ENCODE measurements at places on chromosomes 5 and 9.

GRCh38 chr9:12846035-12846434 is 71.2 kb downstream of the LURAP1L start:
- no peak for DNase-seq

DNA sequence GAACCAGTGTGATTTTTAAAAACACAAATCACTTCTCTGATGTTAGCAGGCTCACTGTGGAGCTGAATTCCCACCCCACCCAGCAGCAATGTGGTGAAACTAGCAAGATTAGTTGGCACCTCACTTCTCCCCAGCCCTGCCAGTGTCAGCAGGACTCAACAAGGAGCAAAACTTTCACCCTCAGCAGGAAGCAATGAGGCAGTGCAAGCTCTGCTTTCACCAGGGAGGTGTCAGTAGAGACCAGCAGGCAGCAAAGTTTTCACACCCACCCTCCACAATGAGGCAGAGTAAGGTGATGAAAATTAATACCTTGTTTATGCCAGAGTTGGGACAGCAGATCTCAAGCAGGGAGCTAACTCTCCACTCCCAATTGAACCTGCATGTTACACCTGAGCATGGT is 565.0 kb downstream of the CETN3 start:
- no peak for DNase-seq

- no peak for DNase-seq
These were observed 14.1 kb downstream of the KCNT1 start for GRCh38 chr9:135716045-135716444.

DNA sequence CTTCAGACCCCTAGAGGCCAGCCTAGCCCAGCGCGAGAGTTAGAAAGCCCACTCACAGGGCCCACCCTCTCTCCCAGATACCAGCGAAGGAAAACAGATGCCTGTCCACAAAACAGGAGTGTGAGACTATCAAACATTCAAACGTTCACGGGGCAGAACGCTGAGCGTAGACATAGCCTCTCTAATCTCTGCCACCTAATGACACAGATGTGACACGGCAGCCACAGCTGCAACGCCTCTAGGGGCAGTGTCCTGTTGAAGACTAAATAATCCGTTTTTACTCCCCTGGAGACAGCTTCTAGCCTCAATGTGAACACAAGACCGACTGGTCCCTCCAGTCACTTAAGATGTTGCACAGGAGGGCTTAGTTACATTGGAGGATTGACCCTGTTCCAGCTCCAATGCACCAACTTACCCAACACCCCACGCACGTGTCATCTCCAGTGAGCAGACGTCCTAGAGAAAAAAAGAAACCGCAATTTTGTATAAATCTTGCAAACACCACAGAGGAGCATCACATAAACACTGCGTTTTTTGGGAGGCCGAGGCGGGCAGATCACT is 14.3 kb downstream of the DIPK1B start:
- peak; percentile 32 for DNase-seq

- DNase-seq: no peak
These were observed 160.8 kb downstream of the DNAH5 start for GRCh38 chr5:13783726-13784125.

- DNase-seq: no peak
These were observed 3.5 kb upstream of the RNF145 start for GRCh38 chr5:159212657-159213462.

- no peak for DNase-seq
These were observed 85.3 kb upstream of the SARDH start for GRCh38 chr9:133823189-133824105.

GRCh38 chr5:78004559-78004958 is 228.4 kb upstream of the TBCA start:
- no peak for DNase-seq

DNA sequence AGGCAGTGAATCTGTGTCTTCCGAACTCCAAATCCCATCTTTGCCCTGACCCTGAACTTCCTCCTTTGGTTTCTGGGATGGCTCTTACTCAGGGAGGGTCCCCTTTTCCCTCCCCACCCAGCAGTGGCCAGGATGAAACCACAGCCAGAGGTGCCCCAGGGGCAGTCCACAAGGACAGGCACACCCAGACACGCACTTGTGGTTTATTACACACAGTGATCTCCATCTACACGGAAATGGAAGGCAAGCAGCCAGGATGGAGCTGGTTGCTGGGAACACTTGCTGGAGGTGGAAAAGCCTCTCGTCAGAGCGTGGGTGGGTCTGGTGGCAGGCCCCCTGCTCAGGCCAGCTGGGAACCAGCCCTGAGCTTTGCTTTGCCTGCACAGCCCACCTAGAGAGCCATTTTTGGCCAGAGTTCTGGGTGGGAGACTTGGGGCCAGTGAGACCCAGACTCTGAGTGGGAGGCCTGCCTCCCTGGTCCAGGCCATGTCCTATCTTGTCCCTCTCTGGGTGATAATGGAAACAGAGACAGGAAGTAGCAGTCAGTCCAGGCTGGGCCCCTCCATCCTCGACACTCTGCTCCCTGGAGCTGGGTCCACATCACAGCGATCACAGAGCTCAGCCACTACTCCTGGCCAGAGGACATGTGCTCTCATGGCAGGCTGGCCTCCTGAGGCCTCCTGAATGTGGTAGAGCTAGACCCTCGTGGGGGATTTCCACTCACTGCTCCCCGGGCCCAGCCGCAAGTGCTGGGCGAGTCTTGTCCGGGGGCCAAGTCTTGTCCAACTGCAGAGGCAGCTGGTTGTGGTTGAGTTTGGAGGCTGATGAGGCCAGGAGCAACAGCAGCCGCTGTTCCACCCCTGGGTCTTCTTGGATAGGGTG is 5.1 kb upstream of the PHYKPL start:
- no peak for DNase-seq

- no peak for DNase-seq
These were observed 20.0 kb upstream of the SCGB3A1 start for GRCh38 chr5:180611140-180611850.

DNA sequence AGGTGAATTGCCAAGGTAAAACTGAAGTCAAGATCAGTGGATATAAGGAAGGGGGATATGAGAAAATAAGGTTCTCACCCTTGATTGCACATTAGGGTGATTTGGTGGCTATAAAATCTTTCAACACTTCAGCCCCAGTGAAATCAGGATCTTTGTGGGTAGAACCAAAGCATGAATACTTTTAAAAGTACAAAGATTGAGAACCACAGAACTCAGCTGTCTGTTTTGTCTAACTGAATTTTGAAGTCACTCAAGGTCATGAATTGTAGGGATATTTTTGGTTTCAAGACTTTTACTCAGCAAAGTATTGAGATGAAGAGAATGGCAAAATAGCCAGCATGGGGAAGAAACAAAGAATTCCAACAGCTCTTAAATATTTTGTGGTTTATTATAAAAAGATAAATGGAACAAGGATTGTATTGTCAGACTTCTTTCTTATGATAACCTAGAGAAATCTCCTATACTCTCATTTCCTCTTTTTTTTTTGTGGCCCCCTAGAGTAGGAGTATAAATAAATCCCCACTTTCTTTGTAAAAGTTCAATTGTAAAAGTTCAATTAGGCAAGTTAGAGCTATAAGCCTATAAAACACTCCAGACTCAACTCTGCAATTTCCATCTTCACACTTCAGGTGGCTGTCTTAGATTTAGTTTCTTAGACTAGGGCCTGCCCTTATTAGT is 272.9 kb downstream of the PDE4D start:
- DNase-seq: no peak

DNA sequence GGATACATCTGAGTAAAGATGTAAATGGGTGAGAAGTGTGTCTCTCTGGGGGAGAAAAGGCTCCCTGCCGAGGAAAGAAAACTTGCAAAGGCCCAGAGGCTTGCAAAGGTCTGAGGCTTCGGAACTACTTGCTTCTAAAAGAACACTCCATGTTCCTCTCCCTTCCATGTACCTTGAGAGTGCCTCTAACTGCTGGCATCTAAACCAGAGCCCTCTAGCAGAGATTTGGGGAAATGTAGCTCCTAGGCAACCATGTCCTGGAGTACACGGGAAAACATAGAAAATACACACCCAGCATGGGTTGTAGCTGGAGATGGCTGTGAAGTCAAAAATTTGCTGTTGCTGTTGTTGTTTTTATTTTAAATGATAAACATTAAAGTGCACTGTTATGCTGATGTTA is 151.6 kb downstream of the SYK start:
- DNase-seq: no peak

GRCh38 chr5:133707629-133708028 is 95.3 kb upstream of the FSTL4 start:
- DNase-seq: no peak

- no peak for DNase-seq
These were observed 607.2 kb downstream of the EFNA5 start for GRCh38 chr5:107063511-107063910.

GRCh38 chr9:91075279-91075678 is 273.7 kb downstream of the SYK start:
- no peak for DNase-seq

DNA sequence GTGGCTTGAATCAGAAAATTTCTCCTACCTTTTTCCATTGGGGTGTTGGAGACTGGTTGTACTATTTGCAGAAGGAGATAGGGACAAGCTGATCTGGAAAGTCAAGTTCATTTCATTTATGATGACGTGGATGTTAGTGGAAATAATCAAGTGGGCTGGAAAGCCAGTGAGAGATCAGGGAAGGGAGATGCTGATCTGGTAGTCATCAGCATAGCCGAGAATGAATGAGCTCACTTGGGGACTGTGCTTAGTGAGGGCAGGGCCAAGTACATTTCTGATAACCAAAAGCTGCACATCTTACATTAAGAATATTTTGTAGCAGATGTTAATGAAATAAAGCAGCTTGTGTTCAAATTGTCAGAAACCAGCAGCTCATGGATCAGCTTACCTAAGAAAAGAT is 12.1 kb downstream of the MAN2A1 start:
- no peak for DNase-seq

GRCh38 chr5:44332285-44332971 is 56.8 kb downstream of the FGF10 start:
- no peak for DNase-seq

DNA sequence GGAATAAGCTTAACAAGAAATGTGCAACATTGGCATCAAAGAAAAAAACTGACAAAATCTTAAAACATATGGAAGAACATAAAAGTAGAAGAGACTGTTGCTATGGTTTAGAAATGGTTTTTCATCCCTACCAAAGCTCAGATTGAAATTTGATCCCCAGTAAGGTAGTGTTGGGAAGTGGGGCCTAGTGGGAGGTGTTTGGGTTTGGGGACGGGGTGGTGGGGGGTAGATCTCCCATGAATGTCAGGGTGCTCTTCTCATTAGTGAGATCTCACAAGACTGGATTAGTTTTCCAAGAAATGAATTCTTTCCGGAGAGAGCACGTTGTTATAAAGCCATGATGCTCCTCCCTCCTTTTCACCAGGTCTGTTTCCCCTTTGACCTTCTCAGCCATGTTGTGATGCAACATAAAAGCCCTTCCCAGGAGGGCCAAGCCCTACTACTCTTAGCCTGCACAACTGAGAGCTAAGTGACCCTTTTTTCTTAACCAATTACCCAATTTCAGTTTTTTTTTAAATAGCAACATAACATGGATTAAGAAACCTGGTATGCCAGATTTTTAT is 10.6 kb downstream of the TMEM167A start:
- no peak for DNase-seq

GRCh38 chr9:37383876-37384746 is 38.4 kb upstream of the GRHPR start:
- no peak for DNase-seq

DNA sequence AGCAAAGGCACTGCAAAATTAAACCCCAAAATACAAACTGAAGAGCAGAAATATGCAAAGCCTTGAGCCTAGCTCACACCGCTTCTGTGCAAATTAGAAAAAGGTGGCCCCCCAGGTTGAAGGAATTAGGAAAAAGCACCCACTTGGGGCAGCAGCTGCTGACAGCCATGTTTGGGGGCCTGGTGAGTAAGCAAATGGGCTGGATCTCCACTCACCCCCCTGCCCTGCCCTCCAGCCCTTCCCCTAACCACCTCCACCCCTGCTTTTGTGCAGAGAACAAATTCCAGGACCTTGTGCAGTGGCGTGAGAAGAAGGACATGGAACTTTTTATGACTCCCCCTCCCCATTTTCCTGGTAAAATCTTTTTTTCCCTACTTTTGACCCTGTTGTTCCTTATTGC is 92.0 kb upstream of the DNAH5 start:
- DNase-seq: no peak

DNA sequence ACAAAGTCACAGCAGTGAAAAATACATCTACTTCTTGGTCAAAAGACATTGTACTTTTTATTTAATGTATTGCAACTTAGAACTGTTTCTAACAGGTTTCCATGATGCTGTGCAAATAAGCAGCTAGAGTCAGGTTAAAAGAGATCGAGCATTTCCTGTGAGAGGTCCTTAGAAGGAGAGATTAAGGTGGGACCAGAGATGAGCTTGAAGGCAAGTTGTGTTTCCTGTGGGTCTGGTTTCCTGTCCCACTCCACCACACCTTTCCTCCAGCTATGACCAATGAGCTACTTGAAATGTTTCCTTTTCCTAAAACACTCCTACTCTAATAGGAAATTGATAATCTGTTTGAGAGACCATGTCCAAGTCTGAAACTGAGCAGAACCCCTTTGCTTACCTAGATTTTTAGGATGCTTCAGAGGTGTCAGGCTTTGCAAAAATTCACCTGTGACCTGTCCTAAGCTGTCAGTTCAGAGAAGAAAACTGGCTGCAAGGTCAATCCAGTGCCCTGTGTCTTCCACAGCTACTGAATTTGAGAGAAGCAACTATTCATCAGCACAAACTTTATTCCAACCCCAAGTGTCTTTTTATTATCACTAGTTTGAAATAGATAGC is 13.1 kb upstream of the RLN1 start:
- DNase-seq: no peak
